Stimulated activated CD4-positive, alpha-beta T cell treated with anti-CD3 and anti-CD28 coated beads, Interleukin-12 subunit alpha, Interleukin-12 subunit beta, amount 100 ng/mL, for 48 hours (primary cell): ENCODE measurements at places on chromosomes 5 and 9.

GRCh38 chr9:136087741-136088480 is 7.2 kb downstream of the NACC2 start:
- no peak for DNase-seq

GRCh38 chr9:19130436-19130835 is 3.1 kb upstream of the PLIN2 start:
- DNase-seq: no peak

DNA sequence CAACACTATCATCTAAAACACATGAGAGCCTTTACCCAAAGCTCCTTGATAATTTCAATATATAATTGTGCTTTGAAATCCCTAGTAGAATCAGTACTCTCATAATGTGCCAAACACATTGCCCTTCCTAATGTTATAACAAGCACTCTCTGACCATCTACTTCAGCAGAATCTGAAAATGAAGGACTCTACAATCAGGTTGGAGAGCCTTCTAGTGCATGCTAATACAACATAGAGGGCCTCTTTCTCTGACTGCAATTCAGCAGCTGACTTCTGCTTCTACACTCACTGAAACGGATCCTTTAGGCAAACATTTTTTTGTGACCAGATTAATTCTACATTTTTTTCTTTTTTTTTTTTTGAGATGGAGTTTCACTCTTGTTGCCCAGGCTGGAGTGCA is 155.6 kb downstream of the EPB41L4A start:
- no peak for DNase-seq

DNA sequence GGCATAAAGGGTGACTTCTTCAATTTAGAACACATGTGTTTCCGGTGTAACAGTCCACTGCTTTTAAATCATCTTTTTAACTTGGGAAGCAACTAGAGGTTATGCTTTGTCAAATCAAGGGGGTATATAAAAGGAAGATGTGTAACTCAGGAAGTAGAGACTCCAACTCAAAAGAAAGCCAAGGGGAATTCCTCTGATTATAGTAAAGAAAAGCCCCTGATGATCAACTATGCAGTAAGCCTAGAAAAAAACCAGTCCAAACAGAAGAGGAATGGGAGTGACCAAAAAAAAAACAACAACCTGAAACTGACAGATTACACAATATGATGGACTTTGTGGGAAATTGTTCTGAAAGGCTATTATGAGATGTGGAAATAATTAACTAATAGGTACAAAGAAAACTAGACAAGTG is 90.3 kb downstream of the AK8 start:
- no peak for DNase-seq

- no peak for DNase-seq
Measured at GRCh38 chr9:13626601-13627000, 347.1 kb upstream of the MPDZ start.

GRCh38 chr5:172385707-172386106 is 68.6 kb downstream of the SH3PXD2B start:
- no peak for DNase-seq

GRCh38 chr9:21677834-21678233 is 124.6 kb upstream of the MTAP start:
- no peak for DNase-seq

DNA sequence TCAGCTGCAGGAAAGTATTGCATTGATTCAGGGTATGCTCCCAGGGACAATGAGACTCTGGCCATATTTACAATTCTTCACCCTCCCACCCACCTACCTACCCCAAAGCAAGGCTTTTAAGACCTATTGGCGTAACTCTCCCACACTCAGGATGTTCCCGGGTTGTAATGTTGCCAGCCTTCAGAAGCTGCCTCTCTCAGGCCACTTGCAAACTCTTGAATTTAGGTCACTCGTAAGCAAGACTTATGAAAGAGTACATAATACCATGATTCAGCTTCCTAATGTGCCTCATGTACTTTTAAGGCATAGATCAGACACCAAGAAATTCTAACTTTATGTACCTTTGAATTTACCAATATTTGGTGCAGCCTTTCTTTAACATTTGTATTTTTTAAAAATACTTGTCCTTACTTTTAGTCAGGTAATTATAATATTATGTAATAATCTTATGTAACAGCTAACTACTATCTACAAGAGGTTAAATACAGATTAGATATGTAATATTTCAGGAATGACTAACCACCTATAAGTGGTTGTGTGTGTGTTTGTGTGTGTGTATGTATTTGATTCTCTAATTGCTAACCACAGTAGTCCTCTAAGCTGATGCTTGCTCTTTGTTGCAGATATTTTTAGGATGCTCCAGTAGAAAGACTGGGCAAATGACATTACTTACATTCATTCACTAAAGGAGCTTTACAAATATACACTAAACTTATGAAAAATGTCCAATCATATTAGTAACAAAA is 630.5 kb upstream of the MEF2C start:
- no peak for DNase-seq

GRCh38 chr5:92907938-92908606 is 672.9 kb downstream of the NR2F1-AS1 start:
- DNase-seq: no peak

- no peak for DNase-seq
Measured at GRCh38 chr5:147437161-147437596, 72.7 kb downstream of the DPYSL3 start.

DNA sequence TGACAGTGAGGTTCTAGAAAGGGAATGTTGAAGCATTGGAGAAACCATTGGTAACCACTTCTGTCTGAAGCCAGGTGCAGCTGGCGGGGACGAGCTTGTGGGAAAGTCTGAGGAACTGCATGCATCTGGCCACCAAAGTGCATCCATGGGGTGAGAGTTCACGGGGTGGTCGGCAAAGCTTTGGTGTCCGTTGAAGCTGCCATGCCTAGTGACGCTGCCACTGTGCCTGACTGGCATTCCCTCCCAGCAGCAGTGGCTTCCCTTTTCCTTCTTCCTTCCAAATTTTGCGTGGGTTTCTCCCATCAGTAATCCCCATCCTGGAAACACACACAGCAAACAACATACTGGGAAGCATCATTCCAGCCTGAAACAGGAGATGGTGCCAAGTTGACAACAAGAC is 145.7 kb upstream of the ALDH1B1 start:
- no peak for DNase-seq

DNA sequence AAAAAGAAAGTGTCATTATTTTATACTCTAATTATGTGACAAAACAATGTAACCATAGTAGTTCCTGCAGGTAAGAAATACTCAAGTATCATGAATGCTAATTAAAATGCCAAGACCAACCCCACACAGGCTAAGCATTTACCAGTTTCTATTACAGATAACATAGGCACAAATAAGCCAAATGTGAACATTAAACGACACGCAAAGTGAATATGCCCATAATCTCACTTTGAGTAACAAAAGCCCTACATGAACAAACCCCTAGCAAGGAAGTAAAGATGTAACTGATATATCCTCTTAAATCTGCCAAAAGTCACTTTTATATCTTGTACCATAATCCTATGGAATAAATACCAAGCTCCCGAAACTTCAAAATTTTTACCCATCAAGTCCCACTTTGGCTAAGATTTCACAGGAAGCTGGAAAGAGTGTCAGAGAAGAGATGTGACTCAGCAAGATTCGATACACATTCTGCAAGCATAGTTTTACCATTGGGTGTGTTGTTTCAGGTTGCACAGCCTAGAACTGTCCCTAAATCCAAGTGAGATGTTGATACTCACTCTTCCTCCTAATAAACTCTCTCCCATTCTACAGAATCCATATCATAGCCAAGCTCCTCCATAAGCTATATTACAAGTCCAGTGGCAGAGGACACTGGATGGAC is 28.8 kb downstream of the TRPM6 start:
- DNase-seq: no peak

GRCh38 chr5:125685771-125686170 is 737.4 kb upstream of the GRAMD2B start:
- no peak for DNase-seq

- no peak for DNase-seq
Measured at GRCh38 chr9:129857207-129857606, 21.9 kb downstream of the USP20 start.

GRCh38 chr9:35743880-35744518 is 5.0 kb downstream of the GBA2 start:
- no peak for DNase-seq

GRCh38 chr5:9168791-9169556 is 376.9 kb downstream of the SEMA5A start:
- DNase-seq: no peak

GRCh38 chr5:32935283-32935682 is 224.2 kb downstream of the NPR3 start:
- DNase-seq: no peak

DNA sequence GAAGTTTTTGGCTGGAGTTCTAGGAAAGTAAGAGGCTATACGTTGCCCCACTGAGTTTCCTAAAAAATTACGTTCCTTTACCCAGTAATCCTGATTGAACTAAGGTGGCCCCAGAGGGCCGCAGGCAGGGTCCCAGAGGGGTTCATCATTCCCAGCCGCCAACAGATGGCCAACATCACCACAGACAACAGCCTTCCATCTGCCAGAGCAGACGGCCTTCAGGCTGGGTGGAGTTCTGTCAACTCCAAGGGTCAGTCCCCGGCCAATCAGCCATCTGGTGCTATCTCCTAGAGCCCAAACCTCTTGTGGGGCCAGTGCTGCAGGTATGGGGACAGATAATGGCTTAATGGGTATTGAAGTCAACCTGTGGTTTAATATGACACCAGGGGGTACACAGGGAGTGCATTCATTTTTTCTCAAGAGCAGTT is 30.4 kb downstream of the TBC1D2 start:
- no peak for DNase-seq

GRCh38 chr5:57258052-57258451 is 84.2 kb downstream of the GPBP1 start:
- no peak for DNase-seq

DNA sequence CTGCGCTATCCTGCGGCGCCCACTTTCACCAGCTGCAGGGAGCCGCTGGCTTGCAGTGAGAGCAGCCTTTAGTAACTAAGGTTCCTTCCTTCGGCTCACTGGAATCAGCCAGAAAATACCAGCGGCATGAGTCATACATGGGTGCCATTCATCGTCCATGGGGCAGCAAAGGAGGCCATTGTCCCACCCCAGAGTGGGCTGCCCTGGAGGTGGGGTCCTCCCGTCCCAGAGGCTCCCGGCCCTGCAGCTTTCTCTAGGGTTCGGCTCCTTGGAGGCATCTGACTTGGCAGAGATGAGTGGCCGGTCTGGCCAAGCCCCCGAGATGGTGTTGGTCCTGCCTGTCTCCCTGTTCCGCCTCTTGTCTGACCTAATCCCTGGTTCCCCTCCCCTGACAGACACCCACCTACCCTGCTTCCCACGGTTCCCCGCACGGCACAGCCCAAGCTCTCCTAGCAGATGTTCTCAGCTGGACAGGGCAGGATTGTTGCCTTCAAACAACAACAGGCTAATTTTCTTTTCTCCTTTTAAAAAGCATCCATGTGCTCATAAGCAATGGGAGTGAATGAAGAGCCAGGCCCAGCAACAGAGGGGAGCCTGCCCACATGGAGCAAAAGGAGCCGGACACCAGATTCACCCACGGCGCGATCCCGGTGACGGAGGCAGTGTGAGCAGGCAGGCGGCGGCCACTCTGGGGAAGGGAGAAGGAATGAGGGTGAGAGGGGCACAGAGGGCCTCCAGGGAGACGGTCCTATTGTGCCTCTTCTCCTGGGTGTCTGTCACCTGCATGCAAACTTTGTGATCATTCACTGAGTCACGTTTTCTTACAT is 97.0 kb upstream of the COL5A1 start:
- no peak for DNase-seq

DNA sequence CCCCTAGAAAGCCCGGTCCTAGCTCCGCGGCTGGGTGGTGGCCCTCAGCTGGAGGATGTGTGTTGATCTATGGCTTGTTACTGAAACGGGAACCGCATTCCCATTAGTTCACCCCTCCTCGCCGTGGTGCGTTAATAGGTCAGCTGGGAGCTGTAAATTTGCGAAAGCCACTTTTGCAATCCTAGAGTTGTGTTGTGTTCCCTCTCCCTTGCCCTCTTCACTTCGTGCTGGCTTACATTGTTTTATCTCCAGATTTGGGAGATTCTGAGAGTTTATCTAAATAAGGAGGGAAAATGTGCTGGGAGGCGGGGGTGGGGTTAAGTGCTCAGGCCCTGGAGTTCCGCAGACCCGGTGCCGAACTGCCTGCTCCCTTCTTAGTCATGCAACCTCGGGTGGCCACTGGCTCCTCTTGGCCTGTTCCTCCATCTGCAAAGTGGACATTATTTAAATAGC is 62.8 kb downstream of the HMCN2 start:
- no peak for DNase-seq
